CD8-positive, alpha-beta memory T cell (primary cell): ENCODE measurements at places on chromosomes 1 and 21.
A peak's percentile ranks its signal among the peaks of the same experiment; 100 is the strongest.

DNA sequence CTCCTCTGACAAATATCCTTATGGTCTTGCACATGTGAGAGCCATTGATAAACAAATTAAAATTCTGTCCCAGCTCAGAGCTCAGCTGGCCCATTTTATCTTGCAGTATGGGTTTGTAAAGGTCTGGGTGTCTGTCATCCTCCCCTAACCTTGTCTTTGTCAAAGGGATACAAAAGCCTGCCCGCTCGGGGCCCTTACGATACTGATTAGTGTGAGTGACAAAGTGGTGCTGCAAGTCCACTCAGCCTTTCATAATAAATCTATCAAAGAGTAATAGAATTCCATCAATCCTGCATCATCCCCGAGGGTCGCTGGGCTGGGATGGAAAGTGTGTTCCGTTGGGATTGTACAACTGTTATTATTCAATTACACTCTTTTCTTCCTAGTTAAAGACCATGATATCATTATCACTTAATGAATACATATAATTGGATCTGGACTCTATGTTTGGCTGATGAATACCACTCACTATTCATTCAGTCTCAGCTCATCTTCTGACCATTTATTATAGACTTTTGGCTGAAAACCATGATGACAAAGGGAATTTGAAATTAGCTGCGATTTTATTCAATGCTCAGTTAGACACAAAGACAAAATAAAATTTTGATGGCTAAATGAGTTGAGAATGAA is 122.5 kb upstream of the FOXD3 start:
- no peak for DNase-seq

- no peak for DNase-seq
Measured at GRCh38 chr21:15718711-15719110, 11.1 kb upstream of the USP25 start.

DNA sequence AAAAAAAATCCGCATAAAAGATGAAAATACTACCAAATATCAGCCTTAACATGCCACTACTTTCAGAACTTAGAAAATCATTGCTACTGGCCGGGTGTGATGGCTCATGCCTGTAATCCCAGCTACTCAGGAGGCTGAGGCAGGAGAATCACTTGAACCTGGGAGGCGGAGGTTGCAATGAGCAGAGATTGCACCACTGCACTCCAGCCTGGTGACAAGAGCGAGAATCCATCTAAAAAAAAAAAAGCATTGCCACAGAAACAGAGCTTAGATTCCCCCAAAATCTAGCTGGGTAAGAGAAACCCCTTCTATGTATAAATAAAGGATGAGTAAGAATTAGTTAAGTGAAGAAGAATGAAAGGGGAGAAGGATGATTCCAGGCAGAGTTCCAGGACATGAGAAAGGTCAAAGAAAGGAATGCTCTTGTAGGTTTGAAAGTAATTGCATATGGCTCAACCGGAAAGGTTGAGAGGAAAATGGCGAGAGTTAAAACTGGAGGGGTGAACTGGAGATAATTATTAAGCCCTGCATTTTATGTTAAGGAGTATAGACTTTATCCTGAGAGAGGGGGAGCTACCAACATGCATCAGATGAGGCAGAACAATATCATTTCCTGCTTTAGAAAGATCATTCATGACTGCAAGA is 19.7 kb upstream of the NRDC start:
- DNase-seq: no peak

- no peak for DNase-seq
Measured at GRCh38 chr1:229880271-229881170, 186.5 kb upstream of the GALNT2 start.

DNA sequence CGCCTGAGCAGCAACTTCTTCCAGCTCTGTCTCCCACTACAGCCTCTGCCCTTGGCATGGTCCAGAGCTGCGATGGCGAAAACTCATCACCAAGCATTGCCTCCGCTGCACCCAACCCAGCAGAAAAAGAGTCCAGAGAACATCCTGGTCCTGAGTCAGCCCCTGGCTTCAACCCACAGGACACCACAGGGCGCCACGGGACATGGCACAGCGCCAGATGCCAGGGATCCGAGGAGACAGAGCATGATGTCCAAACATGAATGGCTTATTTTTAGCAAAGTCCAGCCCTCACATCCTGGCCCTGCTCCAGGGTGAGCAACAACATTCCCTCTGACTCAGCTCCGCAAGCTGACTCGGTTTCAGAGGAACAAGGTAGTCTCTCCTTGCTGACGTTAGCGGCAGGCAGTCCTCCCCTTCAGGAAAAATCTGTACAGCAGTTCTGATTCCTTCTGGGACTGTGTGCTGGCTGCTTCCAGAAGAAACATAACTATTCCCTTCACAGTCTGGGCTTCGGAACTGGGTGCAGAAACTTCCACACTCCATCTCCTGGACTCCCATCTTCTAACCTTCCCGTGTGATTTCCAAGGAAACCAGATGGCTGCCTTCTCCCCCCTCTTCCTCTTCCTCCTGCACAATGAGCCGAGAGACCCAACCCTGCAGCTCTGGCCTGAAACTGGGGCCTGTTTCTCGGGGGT is 131.3 kb downstream of the TOMM20 start:
- DNase-seq: no peak

GRCh38 chr1:109787845-109788601 is 24.3 kb upstream of the EPS8L3 start:
- peak; percentile 46 for DNase-seq

DNA sequence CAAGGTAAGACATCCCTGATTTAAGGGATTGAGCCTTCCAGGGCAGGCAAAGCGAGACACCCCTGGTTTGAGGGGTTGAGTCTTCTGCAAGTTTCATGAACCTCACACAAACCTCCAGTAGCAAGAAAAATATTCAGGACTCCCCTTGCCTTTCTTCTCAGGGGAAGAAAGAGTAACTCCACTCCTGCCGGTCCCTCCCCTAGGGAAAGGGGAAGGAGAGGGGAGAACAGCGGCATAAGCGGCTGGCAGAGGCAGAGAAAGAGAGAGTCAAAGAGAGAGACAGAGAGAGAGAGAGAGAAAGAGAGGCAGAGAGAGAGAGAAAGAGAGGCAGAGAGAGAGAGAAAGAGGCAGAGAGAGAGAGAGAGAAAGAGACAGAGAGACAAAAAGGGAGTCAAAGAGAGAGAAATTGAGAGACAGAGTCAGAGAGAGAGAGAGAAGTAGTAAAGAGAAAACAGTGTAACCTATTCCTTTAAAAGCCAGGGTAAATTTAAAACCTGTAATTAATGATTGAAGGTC is 29.5 kb upstream of the CBR3 start:
- DNase-seq: no peak

GRCh38 chr21:40696246-40696645 is 150.7 kb downstream of the DSCAM start:
- DNase-seq: no peak

GRCh38 chr1:2468041-2468472 is 8.0 kb upstream of the PLCH2 start:
- DNase-seq: peak; percentile 46

DNA sequence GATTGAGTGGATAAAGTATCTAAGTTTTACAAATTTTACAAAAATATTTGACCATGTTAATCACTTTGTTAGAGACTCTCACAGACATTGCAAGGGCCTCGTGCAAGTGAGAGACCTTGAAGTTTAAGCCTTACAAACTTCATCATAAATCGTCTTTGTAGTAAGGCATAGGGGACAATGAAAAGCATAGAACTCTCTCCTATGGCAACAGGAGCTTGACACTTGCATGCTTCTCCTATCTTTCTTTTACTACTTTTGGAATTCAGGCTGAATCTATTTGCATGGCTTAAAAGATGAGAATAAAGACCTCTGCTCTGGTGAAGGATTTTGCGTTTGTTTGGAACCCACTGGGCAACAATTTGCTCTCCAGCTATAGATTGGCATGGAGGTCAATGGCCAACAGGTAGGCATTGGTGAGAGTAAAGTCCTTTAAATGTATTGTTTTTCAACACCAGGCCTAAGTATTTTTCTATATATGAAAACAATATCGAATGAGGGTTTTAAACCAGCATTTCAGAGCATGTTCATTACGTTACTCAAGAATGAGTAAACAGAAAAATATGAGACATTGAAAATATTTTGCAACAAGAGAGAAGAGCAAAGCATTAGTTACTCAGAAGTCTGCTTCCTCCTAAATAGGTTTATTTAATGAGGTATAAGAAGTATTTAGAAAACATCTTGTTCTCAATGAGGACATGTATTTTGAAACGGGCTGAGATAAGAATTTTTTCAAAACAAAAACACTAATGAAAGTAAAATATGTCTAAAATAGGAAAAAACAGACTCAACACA is 192.2 kb downstream of the TGFB2 start:
- no peak for DNase-seq

GRCh38 chr1:208570362-208570761 is 326.2 kb upstream of the PLXNA2 start:
- DNase-seq: no peak

DNA sequence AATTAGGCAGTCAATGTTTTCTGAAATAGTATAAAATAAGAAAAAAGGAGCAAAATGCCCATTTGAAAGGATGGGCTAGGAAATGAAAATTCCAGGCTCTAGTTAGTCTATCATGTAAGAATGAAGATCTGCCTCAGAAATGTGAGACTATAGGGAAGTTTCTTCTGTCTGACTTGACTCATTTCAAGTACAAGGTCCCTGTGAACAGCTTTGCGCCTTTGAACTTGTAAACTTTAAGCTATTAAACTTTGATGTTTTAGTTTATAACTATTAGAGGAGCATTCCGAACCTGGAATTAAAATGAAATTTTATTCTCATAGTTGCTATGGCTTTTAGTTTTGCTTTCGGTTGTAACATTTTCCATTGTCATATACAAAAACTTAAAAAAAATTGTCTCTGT is 199.4 kb downstream of the RPS6KC1 start:
- no peak for DNase-seq

DNA sequence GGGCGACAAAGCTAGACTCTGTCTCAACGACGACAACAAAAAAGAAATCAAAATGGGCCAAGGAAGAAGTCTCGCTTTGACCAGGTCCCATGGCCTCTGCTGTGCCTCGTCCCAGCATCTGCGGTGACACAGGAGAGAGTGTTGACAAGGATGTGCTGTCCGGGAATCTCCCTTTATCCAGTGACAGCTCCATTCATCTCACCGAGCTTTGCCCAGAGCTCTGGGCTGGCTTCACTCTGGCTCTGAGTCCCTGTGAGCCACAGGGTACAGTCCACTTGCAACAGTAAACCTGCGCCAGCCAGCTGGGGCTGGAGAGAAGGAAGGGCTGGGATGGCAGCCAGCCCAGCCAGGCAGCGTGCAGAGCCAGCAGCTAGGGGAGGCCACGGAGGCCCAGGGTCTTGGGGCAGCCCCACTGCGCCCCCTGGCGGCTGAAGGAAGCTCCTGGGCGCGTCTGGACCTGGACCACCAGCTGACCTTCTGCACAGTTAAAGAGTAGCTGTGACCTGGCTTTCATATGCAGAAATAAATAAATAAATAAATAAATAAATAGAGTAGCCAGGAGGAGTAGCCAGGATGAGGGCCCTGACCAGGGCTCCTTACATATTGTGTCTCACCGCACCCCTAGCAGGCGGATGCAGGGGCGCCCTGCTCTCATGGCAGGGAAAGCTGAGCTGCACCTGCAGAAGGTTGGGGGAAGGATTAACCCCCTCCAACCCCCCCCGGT is 29.7 kb downstream of the ENO1 start:
- peak; percentile 61 for DNase-seq

GRCh38 chr1:82893712-82894470 is 1093.2 kb downstream of the ADGRL2 start:
- DNase-seq: no peak

DNA sequence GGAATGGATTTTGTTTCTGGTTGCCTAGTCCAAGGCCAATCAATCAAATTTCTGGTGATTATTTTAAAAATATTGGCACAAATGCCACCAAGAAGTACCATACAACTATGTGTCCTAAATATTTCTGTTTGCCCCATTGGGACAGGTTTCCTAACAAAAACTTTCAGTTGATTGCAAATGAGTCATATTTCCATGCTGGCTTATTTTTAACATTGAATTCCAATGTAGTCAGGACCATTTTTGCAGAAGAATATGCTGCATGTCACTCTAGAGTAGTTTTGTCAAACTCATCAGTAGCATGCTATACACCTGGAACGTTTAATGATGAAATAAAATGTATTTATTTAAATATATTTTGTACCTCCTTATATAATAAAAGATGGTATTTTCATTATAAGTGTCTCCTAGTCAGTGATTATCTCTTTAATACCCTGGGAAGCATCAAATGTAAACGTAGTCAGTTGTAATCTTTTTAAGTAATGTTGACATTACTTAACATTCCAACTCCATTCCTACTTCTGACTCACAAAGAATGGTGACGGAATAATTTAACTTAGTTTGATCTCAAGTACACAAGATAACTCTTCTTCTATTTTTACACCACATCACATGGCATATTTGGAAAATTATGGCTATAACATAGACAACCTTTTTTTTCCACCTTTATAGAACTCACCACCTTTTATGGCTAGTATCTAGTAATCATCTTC is 39.0 kb upstream of the USH2A start:
- no peak for DNase-seq

GRCh38 chr1:222653178-222653827 is 35.4 kb downstream of the MIA3 start:
- DNase-seq: no peak

GRCh38 chr1:24599265-24599664 is 43.4 kb downstream of the NCMAP start:
- no peak for DNase-seq

DNA sequence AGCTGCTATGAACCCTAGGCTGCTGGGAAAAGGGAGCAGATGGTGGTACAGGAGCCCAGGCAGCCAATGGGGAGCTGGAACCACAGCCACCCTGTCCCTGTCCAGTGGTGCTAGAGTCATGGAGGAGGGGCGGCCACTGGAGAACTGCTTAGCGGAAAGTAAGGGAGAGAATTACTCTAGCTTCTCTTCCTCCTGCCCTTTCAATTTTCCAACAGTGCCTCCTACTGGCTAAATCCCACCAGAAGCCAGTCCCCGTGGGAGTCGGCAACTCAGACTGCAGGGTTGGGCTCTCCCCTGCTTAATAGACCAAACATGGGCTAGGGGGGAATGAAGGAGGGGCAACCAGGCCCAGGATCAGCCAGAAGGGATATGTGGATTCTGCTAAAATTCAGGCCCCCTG is 154.5 kb downstream of the ACTL8 start:
- DNase-seq: no peak

- no peak for DNase-seq
Measured at GRCh38 chr1:218459878-218460711, 115.0 kb downstream of the TGFB2 start.

DNA sequence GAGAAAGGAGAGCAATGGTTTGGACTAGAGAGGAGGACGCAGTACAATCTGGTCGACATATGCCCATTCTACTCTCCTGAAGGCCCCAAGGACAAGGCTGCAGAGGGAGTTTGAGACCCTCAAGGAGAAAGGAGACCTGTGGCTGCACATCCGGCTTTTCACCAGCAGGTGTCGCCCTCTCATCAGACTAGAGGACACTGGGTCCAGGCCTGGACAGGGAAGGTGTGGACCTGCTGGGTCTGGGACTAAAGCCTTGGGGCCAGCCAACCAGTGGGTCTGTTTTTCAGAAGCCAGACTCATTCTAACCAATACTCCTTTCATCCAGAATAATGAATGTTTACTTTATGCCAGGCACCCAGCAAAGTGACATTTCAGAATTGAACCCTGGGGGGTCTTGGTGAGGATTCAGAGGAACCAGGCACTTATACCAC is 5.0 kb downstream of the SRARP start:
- peak; percentile 62 for DNase-seq

- no peak for DNase-seq
Measured at GRCh38 chr21:46000182-46000730, 18.7 kb downstream of the COL6A1 start.

GRCh38 chr1:82704966-82705365 is 904.2 kb downstream of the ADGRL2 start:
- DNase-seq: no peak

GRCh38 chr1:92459871-92460320 is 26.8 kb downstream of the GFI1 start:
- DNase-seq: no peak

- DNase-seq: no peak
Measured at GRCh38 chr1:203704120-203704519, 60.9 kb upstream of the LAX1 start.
